Peyer's patch (tissue), 4 donors: ENCODE measurements at places on chromosomes 3 and 15. TPM values are rescaled to one million over a fixed set of nuclear protein-coding genes. Genes with fewer than 3 reads are reported as not detected.

The CSPG4 gene
- total RNA-seq: 7.4 TPM

The TUSC7 gene
- not detected for total RNA-seq

DNA sequence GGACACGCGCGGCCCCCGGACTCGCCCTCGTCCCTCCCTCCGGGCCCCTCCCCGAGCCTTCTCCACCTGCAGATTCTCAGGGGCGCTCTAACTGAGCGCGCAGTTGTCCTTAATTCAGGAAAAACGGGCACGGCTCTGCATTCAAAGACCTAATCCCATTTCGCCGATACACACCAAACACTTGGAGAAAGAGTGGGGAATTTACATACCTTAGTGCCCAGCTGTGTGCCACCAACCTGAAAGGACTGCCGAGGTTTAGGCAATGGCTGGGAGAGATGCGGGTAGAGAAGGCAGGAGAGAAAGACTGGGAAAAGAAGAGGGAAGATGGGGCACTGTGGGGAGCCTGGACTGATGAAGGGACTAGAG is 21.8 kb downstream of the IGDCC3 start:
- no peak for DNase-seq

GRCh38 chr3:192947421-192947820 is 29.8 kb upstream of the MB21D2 start:
- no peak for DNase-seq

DNA sequence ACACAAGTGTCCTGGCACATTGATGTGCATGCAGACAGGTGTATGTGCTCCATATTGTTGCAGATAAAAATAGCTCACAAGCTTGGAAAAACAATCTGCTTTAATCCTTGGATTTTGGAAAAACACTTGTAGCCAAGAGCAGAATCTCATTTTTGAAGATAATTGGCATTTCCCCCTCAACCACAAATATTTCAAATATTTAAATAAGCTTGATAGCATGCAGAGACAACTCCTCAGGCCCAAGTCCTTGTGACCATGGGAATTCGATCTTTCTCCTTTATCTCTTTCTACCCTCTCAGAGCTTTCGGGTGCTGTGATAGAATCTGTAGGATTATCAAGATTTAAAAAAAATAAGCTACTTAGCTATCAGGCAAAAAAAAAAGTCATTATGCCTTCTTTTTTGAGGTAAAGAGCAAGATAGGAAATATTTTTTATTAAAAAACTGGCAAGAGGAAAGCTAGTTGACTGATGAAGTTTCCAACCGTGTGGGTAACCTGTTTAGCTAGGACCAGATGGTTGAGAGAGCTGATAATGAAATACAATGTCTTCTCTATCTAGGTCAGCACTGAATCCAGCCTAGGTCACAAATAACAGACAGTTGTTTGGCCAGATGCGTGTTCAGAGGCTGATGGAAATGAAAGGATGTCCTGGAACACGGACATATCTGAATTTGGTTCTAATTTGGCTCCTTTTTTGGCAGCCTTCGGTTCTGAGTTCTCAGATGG is 54.9 kb upstream of the SNRK start:
- DNase-seq: no peak

DNA sequence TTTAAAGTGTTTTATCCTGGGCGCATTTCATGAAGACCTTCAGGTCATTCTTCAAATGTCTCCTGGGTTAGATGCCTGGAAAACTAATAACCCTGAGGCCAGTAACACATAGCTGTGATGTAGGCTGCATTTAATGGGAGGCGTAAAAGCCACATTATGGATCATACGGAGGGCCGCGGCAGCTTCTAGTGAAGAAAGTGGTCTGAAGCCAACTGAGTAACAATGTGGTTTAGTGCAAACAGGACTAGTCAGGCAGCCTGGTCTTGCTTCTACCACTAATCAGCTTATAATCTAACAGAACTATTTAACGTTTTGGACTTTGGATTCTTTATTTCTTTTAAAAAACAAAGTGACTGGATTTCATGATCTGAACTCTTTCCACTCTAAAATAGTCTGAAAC is 54.4 kb downstream of the ADAMTSL3 start:
- no peak for DNase-seq

The HYAL1 gene
- 1.2 TPM for total RNA-seq

The LEKR1 gene
- 9.1 TPM for total RNA-seq

DNA sequence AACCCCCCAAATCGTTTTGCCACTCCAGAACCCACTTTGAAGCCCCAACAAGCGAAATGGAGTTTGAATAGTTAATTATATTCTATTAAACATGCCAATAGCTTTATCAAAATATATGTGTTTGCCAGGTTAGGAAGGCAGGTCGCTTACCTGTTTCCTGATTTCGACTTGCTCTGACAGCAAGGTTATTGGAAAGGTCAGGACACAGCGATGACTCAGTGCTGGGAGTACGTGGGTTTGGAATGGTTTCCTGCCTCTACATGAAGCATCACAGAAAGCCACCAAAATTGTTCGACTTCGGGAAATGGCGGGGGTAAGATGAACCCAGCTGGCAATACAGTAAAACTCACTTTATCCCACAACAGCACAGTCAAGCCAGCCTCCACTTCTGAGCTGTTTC is 135.6 kb upstream of the ABI3BP start:
- DNase-seq: no peak

The BRPF1 gene
- total RNA-seq: 30.4 TPM

DNA sequence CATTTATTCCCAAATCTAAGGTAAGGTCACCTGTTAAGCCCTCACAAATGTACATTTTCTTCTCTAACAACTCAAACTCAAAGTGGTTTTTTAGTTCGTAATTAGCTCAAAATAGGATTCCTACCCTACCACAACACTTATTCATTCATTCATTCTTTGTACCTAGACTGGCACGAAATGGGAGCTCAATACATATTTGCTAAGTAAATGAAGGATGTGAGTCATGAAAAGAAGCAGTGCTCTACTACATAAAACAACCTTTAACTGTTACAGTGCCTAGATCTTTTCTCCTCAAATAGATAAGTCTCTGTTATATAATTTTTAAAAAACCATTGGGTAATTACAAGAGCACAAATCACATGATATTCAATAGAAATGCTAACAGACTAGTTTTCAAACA is 13.1 kb downstream of the RSL24D1 start:
- DNase-seq: no peak

The SPSB4 gene
- not detected for total RNA-seq

DNA sequence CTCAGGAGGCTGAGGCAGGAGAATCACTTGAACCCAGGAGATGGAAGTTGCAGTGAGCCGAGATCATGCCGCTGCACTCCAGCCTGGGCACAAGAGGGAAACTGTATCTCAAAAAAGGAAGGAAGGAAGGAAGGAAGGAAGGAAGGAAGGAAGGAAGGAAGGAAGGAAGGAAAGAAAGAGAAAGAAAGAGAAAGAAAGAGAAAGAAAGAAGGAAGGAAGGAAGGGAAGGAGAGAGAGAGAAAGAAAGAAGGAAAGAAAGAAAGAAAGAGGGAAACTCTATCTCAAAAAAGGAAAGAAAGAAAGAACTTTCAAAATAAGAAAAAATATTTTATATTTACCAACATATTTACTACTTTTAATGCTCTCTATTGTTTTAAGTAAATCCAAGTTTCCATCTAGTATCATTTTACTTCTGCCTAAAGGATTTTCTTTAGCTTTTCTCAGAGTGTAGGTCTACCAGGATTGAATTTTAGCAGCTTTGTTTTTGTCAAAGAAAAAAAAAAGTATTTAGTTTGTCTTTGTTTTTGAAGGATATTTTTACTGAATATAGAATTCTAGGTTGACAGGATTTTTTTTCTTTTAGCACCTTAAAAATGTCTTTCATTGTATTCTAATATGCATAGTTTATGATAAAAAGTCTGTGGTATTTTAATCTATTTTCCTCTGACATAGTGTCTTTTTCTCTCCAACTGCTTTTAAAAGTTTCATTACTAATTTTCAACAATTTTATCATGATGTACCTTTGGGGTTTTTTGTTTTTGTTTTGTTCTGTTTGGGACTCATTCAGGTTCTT is 47.2 kb upstream of the CORO2B start:
- no peak for DNase-seq

DNA sequence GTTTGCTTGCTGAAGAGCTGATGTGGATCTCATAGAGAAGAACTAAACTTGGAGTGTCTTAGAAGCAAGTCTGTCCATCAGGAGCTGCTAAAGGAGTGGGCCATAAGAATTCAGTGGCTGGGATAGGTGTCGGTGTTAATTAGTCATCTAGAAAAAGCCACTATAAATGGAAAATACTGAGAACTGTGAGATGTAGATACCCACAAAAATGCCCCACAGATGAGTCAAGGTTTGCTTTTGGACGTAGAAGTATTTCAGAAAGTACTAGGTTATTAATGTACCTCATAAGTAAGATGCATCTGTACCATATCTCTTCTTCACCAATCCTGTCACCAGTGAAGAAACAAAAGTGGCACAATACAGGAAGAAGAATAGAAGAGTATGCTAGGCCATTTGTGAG is 530.9 kb upstream of the TGFBR2 start:
- DNase-seq: no peak

DNA sequence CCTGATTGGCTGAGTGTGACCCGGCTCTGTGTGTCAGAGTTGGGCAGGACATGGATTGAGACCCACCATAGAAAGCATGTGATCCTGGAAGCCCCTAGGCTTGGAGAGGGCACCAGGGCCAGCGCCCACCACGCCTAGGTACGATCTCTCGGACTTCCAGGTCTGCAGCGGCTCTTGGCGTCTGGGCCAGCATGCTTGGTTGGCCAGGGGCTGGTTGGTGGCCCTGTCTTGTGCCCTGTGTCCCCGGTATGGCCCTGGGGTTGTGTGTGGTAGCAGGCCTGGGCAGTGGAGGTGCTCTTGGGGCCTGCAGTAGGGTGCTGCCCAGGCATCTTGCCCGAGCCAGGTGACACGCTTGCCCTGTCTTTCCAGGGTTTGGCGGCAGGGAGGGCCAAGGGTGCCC is 210.6 kb downstream of the UBE3A start:
- DNase-seq: no peak

The SEMA7A gene
- 1.5 TPM for total RNA-seq

- DNase-seq: peak; percentile 91
Measured at GRCh38 chr15:75349851-75350588, 3.2 kb downstream of the NEIL1 start.

The CCR2 gene
- not detected for total RNA-seq

DNA sequence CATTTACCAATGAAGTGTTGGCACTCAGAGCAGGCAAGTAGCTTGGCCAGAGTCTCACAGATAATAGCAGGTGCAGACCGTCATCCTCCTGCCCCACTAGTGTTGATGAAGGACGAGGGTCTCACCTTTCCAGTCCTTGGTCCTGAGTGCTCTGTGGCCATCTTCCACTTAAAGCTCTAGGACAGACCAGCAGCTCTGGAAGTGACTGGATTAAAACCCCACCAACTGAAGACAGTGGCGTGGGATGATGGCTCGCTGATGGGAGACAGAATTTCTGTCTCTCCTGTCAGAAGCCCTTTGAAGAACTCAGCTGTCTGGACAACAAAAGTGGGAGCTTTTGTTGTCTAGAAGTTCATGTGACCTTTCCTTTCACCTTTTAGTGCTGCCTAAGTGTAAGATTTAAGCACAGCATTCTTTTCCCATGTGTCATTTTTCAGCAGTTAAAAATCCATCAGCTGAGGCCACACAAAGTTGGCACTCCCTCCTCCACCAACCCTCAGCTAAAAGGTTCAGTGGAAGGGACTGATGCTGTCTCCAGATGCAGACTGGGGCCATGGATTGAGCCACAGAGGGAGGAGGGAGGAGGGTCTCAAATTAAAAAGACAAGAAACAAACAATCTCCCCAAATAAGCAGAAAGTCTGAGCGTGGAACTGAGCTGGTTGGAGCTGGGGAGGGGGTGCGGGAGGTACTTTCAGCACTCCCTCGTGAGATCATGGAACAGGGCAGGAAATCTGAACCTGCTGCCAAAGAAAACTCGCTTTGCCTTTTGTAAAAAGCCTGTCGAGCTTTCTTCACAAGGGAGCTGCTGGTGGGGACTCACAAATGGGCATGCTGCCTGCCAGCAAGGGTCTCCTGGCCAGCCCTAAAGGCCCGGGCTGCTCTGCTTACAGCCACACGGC is 148.5 kb upstream of the CTDSPL start:
- DNase-seq: no peak

The CDC25A gene
- total RNA-seq: 3.3 TPM

The SLC12A8 gene
- 26.5 TPM for total RNA-seq

The GNL3 gene
- 249 TPM for total RNA-seq

The GHSR gene
- not detected for total RNA-seq

GRCh38 chr3:70702132-70702531 is 389.7 kb upstream of the MDFIC2 start:
- DNase-seq: no peak

- no peak for DNase-seq
Measured at GRCh38 chr3:32934150-32934742, 17.2 kb upstream of the CCR4 start.

DNA sequence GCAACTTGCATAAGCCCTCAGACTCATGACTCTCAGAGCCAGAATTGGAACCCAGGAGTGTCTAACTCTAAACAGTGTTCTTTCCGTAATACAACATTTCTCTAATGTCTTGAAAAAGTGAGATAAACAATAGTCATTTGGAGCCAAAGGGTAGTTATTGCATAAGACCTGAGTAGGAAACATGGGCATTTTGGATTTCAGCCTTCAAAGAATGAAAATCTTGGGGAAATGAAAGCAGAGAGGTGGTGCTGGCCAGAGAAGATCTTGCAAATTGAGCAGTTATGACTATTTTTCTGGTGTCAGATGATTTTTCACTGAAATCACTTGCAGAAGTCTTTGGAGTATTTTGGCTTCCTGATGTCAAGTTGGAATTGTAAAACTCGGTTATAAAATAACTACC is 379.4 kb downstream of the DIPK2A start:
- DNase-seq: no peak

GRCh38 chr3:16350597-16351318 is 85.7 kb downstream of the OXNAD1 start:
- no peak for DNase-seq

DNA sequence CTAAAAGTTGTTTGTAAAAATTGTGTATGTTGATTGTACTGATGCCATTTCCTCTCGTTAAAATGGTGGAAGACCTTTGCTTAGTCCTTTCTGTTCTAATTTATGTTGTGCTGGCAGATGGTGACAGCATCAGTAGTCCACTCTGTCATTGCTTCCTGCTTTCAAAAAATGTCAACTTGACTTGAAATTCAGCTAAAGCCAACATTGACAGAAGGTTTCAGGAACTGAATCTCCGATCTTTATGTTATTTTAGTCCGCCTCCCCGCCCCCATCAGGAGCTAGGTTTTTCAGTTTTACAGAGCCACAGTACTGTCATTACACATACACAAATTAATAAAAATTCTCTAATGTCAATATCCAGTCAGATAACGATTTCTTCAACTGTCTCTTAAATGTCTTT is 1.5 kb downstream of the CEP63 start:
- DNase-seq: no peak
